ENCODE measurements at places on chromosomes 7 and 10.

DNA sequence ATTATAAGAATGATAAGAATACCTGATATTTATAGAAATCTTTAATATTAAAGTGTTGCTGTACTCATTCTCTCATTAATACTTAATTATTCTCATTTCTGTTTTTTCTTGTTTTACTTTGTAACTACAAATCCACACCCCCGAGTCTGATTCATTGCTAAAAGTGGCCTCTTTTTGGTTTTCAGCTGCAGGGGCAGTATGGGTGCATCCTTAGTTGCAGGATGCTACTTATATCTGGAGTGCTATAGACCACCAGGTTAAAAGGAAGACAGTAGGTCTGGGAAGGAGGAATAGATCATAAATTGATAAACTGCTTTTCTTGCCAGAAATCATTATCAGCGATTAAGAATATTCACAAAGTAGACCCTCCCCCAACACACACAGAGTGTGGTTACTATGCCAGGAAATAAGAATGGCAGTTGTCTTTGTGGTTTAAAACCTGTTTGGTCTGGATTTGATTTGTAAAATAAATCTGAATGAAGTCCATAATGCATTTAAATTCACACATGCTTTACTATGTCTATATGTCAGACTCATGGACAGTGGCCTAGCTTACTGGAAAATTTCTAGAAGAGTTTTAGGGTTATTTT, 96.5 kb downstream of the NRF1 start:
- no peak for DNase-seq

- DNase-seq = no peak
These were observed at the start of gene VSTM4 for GRCh38 chr10:49115015-49115795. VSTM4 (minus strand) TSS chr10:49115522; CDS start chr10:49115485, 37 bp downstream.

- no peak for DNase-seq
These were observed 85.6 kb upstream of the CAPZA2 start for GRCh38 chr7:116776610-116777289.

DNA sequence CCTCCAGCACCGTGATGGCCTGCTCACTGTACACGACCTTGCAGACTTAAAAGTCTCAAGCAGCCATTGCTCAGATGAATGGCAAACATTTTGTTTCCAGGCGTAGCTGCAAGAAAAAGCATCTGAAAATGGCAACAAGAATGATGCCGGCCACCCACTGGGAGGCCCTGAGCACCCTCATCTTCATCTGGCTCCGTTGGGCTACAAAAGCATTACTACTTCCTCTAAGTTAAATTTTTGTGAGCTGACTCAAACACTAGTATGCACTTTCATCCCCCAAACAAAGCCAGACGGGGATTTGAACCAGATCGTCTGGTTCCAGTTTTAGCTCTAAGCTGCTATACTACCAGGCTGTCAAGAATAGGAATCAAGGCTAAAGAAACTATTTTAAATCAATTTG, 116.6 kb upstream of the CDK1 start:
- DNase-seq = no peak

GRCh38 chr10:127848226-127848625, 44.5 kb downstream of the CLRN3 start:
- DNase-seq = no peak

DNA sequence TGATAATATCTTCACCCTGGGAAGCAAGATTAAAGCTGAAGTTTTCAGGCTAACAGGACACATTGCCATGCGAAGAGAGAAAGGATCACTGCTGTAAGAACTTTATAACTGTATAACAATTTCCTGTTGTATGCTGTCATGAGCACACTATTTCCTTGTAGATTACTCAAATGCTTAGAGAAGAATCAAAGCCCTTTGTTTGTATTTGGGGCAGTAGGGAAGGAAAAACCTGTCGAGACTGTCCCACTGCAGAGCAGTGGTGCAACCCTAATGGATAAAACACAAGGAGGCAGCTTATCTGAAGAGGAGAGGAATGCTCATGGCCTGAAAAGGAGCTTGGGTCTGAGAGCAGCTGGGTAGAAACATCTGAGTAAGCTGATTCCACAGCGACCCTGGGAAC, 327.7 kb upstream of the NPSR1 start:
- DNase-seq = no peak

DNA sequence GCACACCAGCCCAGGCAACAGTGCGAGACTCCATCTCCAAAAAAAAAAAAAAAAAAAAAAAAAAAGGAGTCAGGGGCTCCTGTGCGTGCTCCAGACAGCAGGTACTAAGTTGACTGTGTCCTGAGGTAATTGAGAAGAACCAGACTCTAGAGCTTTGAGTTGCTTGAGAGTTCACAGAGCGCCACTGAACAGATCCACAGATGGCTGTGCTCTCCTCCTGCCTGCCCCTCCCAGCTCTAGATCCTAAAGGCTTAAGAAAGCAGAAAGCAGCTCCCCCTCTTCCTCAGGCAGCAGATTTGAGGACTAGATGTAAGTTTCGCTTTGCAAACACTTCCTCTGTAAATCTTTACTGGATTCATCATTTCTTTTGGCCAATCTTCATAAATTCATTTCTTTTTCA, 38.7 kb downstream of the SHH start:
- DNase-seq = no peak

DNA sequence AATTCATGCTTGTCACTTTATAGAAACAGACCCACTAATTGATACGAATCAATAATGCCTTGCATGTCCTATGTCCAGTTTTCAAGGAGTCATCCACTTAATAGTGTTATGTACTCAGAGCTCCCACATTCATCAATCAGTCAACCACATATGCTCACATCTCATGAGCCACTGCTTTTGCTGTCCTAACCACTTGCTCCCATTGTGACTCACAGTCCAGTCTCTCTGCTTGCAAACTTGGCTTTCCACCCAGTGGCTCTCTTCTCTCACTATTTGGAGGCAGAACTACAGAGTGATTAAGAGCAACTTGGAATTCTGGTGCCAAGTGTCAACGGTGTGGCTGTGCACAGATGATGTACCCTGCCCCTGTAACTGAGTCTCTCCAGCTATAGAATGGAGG, 166.0 kb downstream of the SNX13 start:
- no peak for DNase-seq

GRCh38 chr10:94103801-94104221, 110.1 kb downstream of the PLCE1 start:
- no peak for DNase-seq

DNA sequence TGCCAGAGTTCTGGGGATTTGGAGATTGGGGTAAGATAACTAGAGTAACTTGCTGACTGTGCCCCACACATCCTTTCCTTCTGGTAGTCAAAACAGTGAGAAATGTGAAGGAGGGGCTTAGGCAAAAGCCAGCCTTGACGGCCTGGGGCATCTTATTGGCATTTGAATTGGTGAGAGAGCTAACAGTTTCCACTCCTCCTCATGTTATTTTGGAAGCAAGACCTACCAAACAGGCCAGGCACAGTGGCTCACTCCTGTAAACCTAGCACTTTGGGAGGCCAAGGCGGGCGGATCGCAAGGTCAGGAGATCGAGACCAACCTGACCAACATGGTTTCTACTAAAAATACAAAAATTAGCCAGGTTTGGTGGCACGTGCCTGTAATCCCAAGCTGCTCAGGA, 596.6 kb downstream of the GRM8 start:
- DNase-seq = no peak

- DNase-seq = no peak
These were observed 16.0 kb downstream of the GIMAP5 start for GRCh38 chr7:150753239-150753638.

- DNase-seq = no peak
These were observed 108.3 kb downstream of the ANK3 start for GRCh38 chr10:60281331-60281730.

DNA sequence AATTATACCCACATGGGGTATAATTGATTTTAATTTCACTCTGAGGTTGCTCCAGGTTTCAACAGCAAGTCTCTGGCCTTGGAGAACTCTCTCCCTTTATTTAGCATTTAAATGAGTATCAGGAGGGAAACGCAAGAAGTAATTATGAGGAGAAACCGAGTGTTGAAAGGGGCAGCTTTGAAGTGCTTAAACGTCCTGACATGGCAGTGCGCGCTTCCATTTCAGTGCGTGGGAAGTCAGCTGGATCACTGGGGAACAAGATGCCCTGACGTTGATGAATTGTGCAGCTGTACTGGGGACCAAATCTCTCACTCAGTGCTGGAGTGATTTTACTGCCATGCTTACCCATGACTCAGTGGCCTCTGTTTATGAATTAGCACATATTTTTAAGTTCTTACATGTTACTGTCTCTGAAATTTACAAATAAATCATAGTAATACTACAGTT, 106.0 kb upstream of the PRR15 start:
- DNase-seq = no peak

DNA sequence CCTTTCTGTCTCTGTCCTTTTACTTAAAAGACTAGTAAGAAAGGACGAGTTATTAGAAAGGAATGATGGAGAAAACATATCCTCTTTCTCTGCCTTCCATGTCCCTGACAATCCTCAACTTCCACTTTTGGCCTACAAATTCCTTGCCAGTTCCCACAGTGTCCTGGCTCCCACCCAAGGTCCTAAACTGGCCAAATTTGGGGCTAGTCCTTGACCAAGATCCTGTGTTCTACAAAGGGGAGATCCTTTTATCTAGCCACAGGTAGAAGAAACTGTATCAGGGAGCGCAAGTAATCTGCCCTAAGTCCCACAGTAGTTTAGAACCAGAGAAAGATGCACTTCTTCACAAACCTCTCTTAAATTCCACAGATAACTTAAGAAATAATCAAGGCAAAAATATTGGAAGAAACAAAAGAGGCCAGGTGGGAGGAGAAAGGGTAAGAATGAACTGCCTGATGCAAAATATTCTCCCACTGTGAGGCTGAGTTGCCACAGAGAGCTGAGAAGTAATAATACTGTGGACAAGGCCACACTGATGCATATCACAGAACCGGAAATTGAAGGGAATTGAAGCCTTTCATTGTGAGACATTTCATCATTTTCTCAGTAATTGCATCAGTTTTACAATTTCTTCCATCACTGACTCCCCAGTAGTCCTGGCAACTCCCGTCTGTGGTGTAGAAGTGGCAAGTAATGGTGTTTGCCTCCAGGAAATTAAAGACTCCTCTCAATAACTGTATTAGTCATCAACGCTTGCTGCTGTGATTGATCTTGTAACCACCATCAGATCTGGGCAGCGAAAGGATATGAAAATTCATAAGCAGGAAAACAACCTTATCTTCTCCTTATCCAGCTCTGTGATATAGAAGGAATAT, 47.2 kb downstream of the DNAJC12 start:
- peak; percentile 77 for DNase-seq

- DNase-seq = no peak
These were observed 527.4 kb downstream of the PTPRN2 start for GRCh38 chr7:158060216-158060615.

DNA sequence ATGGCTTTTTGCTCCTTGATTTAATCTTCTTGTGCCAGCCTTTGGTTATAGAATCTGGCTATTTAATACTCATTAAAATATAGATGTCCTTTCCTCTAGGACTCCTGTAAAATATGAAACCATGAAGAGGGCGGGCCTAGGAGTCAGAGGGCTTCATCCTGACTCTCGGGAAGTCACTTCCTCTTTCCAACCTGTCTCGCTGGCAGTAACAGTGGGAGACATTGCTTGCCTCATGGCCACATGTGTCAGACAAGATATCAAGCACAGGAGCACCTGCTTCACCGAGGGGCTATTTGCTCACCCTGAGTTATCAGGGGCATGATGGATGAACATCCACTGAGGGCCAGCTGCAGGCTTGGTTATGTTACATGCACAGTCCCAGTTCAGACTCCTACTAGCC, 31.0 kb downstream of the SLIT1 start:
- no peak for DNase-seq
